ENCODE measurements at places on chromosomes 5 and 9.

- DNase-seq = no peak
These were observed 159.1 kb upstream of the ACOT12 start for GRCh38 chr5:81552852-81553566.

DNA sequence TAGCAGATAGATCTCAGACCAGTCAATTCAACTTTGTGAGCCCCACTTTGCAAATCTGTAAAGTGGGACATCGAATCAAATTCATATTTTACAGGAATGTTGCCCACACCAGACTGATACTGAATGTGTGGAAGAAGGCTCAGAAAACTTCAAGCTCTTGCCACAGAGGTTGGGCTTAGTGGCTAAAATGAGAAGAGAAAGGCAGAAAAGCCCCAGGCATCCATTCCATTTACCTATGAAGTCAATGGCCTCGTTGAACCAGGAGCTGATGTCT lies 1.7 kb downstream of the DUSP1 start:
- no peak for DNase-seq

- DNase-seq = no peak
These were observed 8.9 kb downstream of the PPP1R26 start for GRCh38 chr9:135488527-135488926.

DNA sequence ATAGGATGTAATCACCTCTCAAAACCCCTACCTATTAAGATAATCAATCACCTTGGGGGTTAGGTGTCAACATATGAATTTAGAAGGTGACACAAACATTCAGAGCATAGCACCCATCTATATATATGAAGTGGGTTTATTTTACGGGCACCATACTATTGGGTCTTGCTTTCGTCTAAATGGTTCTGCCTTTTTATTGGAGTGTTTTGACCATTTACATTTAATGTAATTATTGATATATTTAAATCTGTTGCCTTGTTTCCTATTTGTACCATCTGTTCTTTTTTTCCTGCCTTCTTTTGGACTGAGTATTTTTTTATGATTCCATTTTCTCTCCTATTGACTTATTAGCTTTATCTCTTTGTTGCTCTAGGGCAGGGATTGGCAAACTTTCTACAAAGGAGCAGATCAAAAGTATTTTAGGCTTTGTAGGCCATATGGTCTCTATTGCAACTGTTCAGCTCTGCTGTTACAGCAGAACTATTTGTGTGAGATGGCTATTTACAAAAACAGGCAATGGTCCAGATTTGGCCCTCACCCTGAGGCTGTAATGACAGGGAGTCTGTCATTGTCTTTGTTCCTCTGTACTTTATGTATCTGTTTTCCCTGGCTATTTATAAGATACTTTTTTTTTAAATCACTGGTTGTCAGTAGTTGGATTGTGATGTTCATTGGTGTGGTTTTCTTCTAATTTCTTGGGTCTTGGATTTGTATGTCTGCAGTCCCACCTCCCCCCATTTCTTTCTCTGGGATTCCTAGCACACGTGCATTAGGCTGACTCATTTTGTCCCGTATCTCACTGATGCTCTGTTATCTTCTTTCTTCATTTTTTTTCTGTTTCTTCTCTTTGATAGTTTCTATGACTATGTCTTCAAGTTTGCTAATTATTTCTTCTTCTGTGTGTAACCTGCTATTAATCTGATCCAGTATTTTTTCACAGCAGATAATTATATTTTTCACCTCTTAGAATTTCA lies 127.1 kb downstream of the DAB2IP start:
- DNase-seq = no peak

GRCh38 chr9:121824651-121825030 lies 173.2 kb downstream of the DAB2IP start:
- no peak for DNase-seq

DNA sequence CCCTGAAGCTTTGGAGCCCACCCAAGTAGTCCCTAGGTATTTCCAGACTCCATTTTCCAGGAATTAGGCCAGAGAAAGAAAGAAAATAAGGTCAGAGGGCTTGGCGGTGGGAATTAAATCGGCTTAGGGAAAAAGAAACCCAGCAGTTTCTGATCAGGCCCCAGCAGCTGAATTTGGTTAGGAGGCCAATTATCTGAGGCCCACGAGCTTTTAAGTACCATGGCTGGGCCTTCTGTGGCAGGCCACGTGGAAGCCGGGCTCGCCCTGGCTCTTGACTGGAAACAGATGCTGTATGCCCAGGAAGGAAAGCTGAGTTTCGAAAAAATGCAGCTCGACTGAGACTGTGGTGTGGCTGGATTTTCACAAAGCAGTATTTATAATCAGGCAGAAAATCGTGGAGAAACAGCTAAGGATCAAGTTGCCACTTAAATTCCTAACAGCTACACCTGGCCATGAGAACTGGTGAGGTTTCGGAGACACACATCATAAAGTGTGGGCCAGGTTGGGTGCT lies 75.1 kb upstream of the PANK3 start:
- no peak for DNase-seq

- no peak for DNase-seq
These were observed 1916.7 kb downstream of the EFNA5 start for GRCh38 chr5:105754056-105754455.

DNA sequence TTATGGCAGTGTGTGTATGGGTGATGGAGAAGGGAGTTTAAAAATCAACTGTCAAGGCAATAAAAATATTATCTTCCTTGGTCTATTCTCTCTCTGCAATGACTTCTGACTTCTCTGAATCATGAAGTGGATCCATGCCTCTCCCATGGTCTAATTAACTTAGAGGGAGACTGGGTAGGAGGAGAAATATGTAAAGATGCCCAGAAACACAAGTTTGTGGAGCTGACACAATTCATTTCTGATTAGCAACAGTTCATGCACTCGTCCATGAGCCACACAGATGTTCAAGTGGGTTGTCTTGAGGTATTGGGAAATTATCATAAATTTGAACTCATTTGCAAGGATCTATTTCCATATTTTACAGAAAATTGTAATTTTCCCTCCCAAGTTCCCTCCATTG lies 38.1 kb downstream of the INSYN2B start:
- DNase-seq = no peak

- DNase-seq = no peak
These were observed 9.9 kb downstream of the GFPT2 start for GRCh38 chr5:180343110-180343830.

DNA sequence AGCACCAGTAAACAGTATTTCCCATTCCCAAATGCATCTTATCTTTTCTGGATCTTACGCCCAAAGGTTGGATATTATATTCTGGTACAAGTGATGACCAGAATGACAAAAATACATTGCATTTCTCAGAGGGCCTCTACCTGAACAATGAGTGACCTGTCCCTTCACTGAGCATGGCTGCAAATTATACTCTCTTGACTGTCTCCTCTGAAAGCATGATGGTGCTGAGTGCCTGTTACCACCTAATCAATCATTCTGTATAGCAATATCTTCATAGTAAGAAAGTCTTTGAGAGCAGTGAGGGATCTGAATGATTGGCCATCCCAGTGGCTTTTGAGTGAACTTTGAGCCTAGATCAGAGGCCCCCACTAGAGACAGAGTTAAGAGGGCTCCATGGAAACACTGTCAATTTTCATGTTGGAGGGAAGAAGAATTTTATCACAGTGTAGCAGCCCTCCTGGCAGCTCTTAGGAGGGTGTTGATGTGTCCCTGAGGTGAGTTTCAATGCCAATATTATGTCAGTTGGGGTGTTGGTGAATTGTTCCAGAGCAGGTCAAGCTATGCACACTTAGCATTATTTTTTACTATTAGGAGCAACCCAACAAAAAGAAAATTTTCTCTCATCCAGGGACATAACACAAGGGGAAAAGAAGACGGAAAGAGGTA lies 171.7 kb downstream of the MARCHF11 start:
- DNase-seq = no peak

- no peak for DNase-seq
These were observed 199.3 kb downstream of the RFK start for GRCh38 chr9:76194896-76195295.

GRCh38 chr5:65742565-65743231 lies 20.7 kb downstream of the NLN start:
- DNase-seq = no peak

GRCh38 chr9:109558718-109559151 lies 60.6 kb upstream of the PTPN3 start:
- no peak for DNase-seq

GRCh38 chr9:108021096-108021710 lies 531.6 kb upstream of the KLF4 start:
- DNase-seq = no peak

DNA sequence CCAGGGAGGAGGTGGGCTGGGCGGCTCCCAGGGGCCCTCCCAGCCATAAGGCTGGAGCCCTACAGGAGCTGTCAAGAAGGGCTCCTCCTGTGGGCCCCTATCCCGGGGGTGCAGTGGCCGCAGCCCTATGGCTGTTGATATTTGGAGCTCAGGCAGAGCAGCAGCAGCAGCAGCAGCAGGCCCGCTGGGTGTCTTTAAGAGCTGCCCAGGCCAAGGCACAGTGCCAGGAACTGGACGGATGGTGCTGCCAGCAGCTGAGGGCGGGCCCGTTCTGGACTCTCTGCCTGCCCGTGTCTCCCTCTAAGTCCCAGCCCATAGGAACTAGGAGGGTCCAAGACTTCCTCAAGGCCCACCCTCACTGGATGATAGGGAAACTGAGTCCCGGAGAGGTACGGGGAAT lies 3.6 kb downstream of the AK1 start:
- DNase-seq = no peak

- DNase-seq = no peak
These were observed 40.0 kb upstream of the CDH6 start for GRCh38 chr5:31153521-31153920.

- DNase-seq = no peak
These were observed 6.8 kb downstream of the TRIM7 start for GRCh38 chr5:181198106-181198685.

- DNase-seq = no peak
These were observed 15.8 kb upstream of the UNC5A start for GRCh38 chr5:176794509-176794908.

- no peak for DNase-seq
These were observed 41.4 kb upstream of the LRRC14B start for GRCh38 chr5:149745-150485.

DNA sequence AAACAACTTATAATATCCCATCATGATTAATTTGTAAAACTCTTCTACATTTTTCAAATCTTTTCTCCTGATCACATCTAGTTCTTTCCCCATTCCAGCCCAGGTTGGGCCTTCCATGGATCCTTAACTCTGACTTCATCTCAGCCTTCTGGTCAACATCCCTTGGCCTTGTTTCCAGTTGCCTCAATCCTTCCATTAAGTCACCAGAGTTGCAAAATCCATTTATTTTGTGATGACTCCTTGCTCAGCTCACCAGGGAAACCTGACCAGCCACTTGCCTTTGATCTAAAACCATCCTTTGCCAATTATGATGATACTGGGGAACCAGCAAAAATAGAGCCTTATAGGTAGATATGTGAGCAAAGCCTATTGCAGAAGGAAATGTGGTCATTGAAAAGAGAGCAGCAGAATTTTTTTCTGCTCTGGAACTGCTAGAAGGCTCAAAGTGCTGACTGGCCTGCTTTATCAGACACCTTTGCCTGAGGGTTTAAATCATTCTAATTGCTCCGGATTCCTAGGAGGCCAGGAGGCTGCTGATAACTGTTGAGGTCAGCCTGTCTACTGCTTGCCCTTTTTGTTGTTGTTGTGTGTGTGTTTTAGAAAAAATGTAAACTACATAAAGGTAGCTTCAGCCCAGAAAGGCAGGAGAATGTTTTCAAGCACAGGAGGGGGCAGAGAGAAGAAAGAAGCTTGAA lies 512.2 kb upstream of the GRIA1 start:
- DNase-seq = no peak

DNA sequence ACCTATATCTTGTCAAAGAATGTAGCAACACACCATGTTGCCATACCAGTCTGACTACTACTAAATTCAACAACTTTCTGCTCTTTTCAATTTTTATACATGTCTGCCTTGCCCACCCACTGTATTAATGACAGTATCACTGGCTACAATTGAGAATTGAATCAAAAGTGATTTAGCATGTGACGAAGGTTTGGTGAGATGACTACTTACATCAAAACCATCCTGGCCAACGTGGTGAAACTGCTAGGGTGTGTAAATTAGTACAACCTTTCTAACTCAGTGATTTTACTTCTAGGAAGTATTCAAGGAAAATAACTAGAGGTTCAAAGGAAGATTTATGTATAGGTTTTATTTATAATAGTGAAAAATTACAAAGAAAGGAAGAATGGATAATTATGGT lies 109.8 kb downstream of the UNC13B start:
- no peak for DNase-seq

DNA sequence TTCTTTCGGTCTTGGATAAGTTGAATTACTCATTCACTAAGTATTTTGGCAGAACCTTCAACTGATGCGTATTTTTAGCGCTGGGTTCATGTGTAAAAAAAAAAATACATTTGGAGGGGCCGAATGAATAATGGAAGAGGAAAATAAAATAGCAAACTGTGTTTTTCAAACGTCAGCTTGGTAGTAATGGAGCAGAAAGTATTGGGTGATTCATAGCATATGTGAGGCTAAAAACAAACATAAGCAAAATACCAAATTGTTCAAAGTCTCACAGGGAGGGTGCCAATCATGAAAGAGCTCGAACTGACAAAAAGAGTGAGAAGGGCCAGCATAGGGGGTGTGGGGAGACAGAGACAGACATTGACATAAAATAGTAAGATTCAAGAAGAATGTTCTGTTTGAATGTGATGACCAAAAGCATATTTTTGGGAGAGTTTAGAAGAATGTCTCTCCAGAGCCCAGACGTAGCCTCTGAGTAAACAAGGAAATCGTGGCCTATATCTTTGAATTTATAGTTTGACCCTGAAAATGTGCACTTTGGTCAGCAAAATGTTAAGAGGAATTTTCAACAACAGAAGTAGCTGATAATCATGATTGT lies 174.9 kb upstream of the HMHB1 start:
- no peak for DNase-seq

- no peak for DNase-seq
These were observed 26.3 kb downstream of the CSF2 start for GRCh38 chr5:132099905-132100304.

GRCh38 chr9:105205787-105206495 lies 38.5 kb upstream of the SLC44A1 start:
- DNase-seq = no peak

- no peak for DNase-seq
These were observed 140.3 kb upstream of the IER5L start for GRCh38 chr9:129318121-129319075.

DNA sequence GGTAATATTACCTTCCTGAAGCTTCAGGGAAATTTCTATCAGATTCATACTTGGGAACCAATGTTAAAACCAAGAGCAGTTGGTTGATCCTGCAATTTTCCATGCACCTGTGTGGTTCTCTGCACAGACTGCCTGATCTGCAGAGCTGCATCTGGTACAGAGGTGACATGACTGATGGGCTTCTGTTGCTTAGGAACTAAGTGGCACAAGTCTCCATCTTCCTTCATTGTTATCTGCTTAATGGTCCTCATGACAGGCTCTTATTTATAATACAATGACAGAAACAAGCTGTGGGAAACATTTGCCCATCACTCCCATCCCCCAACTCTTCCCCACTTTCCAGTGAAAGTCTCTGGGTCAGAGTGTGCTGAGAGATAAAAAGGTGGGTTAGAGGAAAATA lies 799.1 kb downstream of the TAF11L14 start:
- DNase-seq = no peak

- DNase-seq = no peak
These were observed at the start of gene KCNMB1 for GRCh38 chr5:170388818-170389549. Gene KCNMB1 (minus strand): TSS chr5:170389367. CDS start chr5:170385447, 3,920 bp downstream.

- DNase-seq = no peak
These were observed 3.5 kb downstream of the NRARP start for GRCh38 chr9:137298401-137299202.

Measured in central memory CD4-positive, alpha-beta T cell (primary cell).